ENCODE measurements at places on chromosomes 5 and 9.

DNA sequence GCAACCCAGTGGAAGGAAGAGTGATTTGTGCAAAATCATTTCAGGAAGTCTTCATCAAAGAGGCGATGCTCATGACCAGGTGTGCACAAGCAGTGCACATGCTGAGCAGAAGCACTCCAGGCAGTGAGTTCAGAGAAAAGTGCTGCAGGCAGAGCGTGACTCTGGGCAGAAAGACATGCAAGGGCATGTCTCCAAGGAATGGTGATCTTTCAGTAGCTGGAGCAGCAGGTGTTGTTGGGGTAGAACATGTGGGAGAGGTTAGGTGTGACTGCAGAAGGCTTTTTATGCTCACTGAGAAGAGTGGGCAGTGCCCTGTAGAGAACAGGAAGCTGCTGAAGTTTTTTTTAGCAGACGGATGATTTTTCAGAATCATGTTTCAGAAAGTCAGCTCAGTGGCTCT lies 545.4 kb upstream of the TLE4 start:
- no peak for DNase-seq

DNA sequence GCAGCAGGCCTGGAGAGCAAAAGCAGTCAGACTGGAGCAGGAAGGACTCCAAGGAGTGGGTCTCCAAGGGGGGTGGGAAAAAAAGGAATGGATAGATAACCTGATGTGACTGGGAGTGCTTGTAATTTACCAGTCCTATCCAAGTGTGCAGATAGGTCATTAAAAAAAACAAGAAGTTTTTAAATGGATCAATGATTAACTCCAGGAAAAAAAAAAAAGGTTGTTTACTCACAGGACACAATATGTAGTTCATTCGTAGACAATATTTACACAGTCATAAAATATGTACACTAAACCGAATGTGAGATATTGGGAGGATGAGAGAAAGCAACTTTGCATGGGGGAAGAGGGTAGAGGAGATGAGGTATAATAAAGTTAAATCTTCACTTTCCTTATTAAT lies 20.4 kb downstream of the ZBTB5 start:
- no peak for DNase-seq

DNA sequence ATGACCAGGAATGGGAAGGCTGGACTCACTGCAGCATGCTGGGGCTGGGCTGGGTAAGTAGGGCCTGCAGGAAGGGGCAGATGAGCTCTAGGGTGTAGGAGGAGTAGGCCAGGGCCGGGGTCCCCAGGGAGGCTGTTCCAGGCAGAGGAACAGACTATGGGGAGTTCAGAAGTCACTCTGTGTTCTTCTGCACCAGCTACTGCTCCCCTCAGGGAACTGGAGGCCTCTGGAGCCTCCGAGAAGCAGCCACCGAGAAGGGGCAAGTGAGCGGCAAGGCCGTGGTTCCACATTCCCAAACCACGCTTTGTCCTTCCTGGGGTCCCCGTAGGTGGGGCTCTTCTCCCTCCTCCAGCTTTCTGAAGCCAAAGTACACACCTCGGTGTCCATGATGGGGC lies 8.4 kb upstream of the SLC2A6 start:
- no peak for DNase-seq

DNA sequence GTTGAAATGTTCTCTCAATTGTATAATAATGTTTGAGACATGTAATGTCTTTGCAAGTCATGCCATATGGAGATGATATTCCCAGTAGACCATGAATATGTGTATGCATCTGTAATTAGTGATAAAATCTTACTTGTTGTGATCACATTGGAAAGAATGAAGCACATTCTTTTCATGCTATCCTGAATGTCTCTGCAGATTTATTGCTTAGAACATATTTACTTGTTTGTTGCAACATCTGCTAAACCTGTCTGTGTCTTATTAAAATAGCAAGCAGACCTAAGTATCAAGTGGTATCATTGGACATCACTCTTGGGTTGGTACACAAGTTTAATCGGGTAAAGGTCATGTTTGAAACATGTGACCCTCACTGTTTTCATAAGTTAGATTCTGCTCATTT lies 265.5 kb upstream of the CD180 start:
- DNase-seq = no peak

DNA sequence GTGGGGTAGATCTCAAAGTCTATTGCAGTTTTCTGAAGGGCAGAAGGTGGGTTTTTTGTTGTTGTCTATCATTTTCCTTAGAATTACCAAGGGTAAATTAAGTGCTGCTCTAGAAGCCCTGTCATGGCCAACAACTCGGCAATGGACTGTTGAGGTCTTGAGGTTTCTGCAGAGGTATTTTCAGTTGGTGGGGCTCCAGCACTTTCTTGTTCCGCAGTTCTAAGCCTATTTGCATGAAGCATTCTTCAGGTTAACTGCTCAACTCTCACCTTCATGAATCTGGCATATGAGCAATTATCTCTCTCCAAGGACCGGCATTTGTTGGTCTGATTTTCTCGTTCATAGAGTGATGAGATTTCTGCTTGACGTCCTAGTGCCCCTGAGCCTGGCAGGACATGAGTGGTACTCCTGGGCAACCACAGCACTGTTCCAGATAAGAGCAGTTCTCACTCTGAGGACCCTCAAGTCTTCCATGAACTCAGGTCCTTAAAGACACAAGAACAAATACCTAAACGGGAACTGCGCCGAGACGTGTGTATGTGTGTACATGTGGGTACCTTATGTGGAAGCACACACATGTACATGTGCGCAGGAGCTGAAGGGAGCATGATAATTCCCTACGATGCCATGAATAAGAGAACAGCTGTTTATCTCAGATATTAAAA lies 544.5 kb downstream of the CSNK1G3 start:
- DNase-seq = no peak

GRCh38 chr5:180589771-180590542 lies 1.3 kb downstream of the SCGB3A1 start:
- DNase-seq = no peak

DNA sequence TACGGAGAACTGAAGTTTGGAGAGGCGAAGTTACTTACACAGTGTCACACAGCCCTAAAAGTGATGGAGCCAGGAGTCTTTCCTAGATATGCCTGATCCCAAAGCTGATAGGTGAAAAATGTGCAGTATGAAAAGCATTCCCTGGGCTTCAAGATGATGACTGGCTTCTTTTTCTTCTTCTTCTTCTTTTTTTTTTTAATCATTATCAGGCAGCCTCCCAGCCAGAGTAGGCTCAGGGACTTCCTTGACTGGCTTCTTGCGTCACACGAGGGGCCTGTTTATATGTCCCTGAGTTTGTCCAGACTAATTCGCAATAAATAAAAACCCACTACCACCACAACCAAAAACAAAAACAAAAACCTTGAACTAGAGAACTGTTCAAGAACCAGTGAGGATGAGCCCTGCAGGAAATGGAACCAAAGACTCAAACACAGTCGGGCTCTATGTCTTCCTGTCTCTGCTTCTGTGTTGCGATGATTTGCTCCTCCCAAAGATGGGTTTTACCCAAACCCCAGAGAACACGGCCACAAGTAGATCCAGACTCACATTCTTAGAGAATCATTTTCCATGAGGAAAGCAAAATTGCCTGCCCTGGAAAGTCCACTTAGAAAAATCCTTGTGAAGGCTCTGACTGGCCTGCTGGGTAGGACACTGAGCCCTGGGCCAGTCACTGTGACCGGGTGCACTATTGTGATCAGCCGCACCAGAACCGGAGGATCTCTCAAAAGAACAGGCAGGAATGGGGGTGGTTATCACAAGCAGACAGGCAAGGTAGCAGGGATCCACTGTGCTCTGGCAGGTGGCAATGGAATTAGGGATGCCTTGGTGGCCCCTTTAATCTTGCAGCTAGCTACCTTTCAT lies 38.0 kb upstream of the ADAM19 start:
- no peak for DNase-seq

GRCh38 chr9:134297083-134297410 lies 29.2 kb upstream of the RXRA start:
- DNase-seq = no peak

- DNase-seq = no peak
Observed at GRCh38 chr5:108728566-108729241, 19.0 kb upstream of the FER start.

- DNase-seq = no peak
Observed at GRCh38 chr9:5515261-5515650, 4.9 kb downstream of the PDCD1LG2 start.

GRCh38 chr5:178117923-178118701 lies 4.8 kb downstream of the N4BP3 start:
- DNase-seq = no peak

DNA sequence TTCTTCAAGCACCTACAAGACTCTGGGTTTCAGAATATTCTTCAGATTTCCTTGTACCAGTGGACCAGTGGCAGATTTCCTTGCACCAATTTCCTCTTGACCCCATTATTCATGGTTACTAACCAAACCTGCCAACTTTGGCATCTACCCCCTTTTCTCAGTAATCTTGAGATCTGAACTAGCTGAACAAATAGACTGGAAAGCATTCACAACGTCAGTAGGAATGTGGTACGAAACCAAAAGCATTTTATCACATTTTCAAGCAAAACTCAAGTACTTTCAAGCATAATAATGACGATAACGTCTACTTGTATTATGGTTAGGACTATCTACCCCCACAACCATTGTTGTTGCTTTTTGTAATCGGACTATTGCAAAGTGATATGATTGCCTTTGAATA lies 1217.3 kb downstream of the PTPRD start:
- no peak for DNase-seq

GRCh38 chr5:56737951-56738606 lies 77.3 kb upstream of the MAP3K1 start:
- no peak for DNase-seq

DNA sequence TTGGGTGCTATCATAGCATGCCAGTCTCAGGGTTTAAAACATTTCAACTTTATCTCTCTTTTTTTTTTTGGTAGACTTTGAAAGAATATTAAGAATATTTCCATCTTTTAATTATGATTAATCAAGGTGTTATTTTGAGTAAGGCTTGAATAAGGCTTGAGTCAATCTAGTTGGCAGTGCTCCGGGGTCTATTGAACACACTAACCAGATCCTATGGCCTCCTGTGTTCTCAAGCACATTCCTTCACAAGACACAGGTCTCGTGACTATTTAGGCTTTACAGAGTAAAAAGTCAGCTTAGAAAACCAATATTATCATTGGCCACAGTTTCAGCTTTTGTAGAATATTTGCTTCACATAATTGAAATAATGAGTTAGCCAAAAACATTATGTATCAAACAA lies 151.2 kb downstream of the ARHGEF28 start:
- DNase-seq = no peak

DNA sequence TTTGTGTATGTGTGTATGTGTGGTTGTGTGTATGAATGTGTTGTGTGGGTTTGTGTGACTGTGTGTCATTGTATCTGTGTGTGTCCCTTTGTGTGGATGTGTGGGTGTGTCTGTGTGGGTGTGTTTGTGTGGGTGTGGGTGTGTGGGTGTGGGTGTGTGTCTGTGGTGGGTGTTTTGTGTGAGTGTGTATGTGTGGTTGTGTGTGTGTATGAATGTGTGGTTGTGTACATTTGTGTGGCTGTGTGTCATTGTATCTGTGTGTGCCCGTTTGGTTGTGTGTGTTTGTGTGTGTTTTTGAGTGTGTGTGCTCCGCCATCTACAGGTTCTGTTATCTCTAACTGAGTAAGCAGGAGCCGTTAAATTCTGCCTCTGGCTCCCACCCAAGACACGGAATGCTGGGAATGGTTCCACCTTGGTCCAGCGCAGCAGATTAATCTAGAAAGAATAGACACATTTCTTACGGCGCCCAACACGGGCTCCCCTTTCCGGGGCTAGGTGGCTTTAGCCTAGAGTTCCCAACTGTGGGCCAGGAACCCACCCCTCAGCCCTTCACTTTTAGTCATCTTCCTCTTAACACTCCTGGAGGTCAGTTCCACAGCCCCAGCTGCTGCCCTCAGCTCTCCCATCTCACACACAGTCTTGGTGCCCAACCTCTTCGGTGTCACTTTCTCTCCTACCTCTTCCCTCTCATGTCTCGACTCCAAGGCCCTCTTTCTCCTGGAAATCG lies 197.1 kb downstream of the TTLL11 start:
- DNase-seq = no peak

DNA sequence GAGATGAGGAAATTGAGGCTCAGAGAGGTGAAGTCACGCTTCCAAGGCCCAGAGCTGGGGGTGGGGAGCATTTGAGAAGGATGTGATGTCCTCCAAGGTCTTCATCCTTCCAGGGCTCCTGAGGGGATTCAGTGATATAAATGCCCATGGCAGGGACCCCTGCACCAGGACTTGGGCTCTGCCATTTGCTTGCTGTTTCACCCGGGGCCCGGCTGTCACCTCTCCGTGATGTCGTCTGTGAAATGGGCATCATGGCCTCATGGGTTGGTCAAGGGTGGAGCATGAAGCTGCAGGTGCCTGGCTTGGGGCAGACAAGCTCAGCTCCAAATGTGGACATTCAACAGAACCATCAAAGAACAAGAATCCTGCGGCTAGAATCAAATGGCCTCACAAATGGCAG lies 253.1 kb downstream of the PBX3 start:
- DNase-seq = no peak

- no peak for DNase-seq
Observed at GRCh38 chr9:129077236-129077635, 3.7 kb upstream of the DOLPP1 start.

DNA sequence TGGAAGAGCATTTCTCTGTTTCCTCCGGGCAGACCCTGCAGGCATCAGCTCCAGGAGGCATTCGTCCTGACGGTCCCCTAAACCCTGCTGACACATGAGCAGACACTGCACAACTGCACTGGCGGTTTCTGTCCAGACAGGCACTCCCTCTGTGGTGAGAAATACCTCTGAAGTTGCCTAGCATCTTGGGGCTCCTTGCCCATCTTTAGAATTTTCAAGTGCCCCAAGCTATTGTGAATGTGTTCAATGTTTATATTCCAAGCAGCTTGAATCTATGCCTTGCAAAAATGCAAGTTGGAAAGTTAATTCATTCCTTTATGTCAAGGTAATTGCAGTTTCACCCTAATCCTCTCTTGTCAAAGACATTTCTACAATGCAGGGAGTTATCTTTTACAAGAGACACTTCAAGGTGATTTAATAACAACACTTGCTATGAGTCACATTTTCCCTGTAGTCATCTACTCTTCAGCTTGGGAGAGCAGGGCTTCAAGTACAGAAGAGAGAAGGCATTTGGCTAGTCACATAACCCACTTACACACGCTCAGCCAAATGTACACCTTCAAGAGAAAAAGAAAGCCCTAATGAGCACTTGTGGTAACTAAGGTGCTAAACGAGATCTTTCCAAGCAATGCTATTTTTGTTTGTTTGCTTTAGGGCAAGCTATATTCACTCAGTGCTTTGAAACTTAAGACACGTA lies 302.5 kb downstream of the MLLT3 start:
- DNase-seq = no peak

DNA sequence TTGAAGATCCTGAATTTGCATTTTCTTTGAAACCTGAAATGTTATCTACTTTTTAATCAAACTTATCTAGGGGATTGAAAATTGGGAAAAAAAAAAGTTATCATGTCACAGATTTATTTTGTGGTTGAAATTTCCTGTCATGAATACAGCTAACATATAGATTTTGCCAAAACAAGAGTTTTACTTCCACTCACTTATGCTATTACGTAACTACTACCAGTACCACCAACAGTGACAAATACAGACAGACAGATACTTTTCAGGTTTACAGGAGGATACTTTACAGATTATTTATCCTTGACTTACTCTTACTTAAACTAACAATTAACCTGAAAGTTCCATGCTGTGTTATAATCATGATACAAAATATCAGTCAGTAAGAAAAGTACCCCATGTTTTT lies 6.8 kb upstream of the MRPS30 start:
- no peak for DNase-seq

- DNase-seq = no peak
Observed at GRCh38 chr5:57983426-57983825, 476.5 kb downstream of the PLK2 start.

GRCh38 chr5:175517824-175518450 lies 39.6 kb downstream of the SFXN1 start:
- peak; percentile 36 for DNase-seq

GRCh38 chr5:178376921-178377582 lies 144.4 kb upstream of the PHYKPL start:
- DNase-seq = no peak

Measured in activated CD4-positive, CD25-positive, alpha-beta regulatory T cell (primary cell).